ENCODE measurements at places on chromosomes 2 and 18.

- DNase-seq, result peak; percentile 97
Observed at GRCh38 chr2:171922230-171923022, at the start of gene HAT1. TSS of gene HAT1 (plus strand) at chr2:171922461. CDS start at chr2:171922501, 40 bp downstream.

GRCh38 chr18:23003289-23003688 is 70.2 kb downstream of the RBBP8 start:
- no peak for DNase-seq

- no peak for DNase-seq
Observed at GRCh38 chr2:129913695-129914495, 65.6 kb upstream of the RAB6C start.

GRCh38 chr18:44079606-44080005 is 601.1 kb upstream of the SETBP1 start:
- no peak for DNase-seq

DNA sequence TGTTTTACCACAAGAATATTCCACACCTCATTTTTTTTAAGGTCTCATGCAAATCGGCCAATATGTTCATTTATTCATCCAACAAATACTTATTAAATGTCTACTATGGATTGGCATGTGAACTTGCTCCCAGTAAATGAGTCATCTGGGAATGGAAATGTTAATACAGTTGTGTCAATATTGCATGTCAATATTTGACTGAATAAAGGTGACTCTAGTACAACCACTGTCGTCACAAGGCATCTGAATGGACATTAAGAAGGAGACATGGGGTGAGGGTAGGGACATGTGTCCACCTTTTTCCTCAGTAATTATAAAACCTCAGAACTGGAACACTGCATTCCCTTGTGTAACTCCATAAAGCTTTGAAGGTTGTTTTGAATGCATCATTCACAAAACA is 365.4 kb downstream of the ADCYAP1 start:
- DNase-seq, result no peak

- DNase-seq, result no peak
Observed at GRCh38 chr2:205836477-205837221, 154.3 kb downstream of the NRP2 start.

DNA sequence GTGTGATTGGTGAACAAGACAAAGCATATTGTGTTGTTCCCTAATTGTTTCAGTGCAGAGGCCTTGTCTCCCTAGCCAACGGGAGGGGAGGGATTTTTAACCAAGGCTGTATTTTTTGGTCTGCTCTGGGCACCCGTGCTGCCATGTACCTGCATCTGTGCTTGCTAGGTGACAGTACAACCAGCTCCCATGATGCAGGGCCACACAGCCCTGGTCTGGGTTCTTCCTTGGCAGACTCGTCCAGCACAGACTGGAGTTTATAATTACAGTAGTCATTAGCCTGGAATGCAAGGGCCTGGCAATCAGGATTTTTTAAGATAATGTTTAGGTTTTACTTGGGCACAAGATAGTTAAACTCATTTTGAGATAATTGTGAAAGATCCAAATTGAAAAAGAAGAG is 36.4 kb downstream of the TCF7L1 start:
- no peak for DNase-seq

DNA sequence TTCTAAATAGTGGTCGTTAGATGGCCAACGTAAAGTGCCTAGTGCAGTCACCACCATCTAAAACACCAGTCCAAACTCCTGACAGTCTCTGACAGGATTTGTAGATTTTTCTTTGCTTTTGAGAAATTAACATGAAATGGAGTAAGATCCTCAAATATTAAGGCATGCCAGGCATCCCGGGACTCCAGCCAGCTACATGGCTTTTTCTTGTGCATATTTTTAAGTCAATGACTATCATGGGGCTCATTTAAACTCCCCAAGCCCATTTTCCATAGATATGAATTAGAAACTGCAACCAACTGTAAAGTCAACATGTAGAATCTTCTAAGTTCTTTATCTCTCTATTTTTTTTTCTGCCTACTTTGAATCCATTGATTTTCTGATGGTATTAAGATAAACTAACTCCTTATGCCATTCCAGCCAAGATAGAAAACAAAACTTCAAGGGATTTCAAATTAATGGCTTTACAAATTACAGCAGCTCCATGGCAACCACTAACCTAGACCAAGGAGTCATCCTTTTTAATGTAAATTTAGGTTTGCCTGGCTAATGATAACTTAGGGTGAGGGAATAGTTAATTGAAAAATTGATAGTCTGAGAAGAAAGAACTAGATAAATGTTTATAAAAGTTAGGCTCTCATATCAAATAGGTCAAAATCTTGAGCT is 764.1 kb upstream of the NXPH2 start:
- no peak for DNase-seq

DNA sequence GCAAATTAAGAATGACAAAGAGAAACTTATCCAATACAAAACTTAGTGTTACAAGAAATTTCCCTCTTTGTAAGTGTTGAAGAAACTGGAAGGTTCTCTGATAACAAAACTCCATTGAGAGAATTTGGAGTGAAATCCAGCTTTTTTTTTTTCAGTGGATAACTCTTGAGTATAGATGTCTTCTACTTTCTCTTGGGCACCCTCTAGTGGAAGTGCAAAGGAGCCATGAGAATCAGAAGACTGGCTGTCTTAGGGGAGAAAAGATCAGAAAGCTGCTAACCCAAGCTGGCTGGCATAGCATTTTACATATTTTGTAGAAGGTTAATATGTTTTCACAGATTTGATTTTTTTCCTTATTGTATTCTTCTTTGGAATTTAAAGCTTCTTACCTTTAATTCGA is 138.8 kb upstream of the SATB2 start:
- DNase-seq, result no peak

DNA sequence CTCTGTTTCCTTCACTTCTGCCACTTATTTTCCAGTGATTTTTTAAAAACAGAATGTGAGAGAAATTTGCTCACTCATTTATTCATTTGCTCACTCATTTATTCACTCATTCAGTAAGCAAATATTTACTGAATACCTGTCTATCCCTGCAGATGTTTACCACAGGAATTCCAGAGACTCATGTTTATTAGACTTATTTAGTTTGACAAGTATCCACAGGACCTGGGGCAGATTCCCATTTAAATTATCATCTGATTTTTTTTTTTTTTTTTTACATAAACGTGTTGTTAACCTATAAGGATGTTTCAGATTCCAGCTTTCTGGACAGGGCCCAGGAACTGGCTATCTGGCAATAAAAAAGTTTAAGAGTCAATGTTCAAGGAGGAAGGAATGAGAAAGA is 175.1 kb upstream of the ERBB4 start:
- no peak for DNase-seq

DNA sequence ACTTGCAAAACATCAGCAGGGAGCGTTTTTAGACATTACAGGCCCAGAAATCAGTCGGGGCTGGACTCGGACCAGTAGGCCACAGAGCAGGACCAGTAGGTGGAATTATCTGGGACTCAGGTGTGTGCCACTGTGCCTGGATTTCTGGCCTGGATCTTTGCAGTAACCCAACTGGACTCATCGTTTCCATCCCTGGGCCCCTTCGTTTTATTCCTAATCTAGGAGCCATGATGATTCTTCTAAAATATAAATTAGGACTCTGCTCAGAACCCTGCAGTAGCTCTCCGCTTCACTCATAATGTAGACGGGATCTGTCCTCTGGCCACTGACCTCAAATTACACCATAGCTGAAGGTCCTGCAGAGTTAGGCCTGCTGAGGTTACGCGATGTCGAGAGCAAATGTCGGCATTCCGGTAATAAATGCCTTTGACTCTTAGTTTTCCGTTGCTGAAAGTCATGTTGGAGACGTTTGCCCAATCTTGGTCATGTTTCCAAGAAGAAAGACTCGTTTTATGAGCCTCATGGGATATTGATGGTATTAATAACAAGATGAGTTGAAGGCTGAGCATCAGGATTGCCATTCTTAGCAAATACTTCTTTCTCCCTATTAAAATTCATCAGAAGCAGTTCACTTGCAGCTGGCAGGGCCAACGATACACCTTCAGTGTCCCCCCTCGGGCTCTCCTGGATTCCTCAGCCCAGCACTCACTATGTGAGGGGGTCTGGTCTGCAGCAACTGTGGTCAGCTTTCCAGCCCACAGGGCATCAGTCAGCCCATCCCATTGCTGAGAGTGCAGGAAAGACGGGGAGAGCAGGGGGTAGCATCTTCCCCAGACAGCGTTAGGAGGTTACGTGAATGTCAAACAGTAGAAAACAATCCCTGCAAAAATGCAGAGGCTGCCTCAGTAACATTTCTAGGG is 39.9 kb upstream of the KLF11 start:
- DNase-seq, result no peak

- DNase-seq, result no peak
Observed at GRCh38 chr2:102764083-102764482, 2.3 kb downstream of the TMEM182 start.

DNA sequence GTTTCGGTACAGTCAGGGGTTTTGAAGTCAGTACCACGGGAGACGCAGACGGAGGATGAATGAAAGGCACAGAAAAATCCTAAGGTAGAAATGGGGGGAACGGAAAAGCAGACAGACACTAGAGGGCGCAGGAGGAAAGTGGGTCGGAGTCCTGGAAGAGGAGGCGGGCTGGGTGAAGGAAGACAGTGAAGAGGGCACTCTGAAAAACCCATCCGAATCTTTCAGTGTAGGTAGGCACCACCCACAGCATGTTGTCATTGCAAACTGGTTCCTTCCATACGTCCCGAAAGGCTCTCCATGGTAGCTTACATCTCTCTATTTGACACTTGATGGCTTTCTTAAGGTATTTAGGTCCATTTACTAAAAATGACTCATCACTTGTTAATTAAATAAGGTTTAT is 18.5 kb upstream of the ZNF236 start:
- DNase-seq, result peak; percentile 81

- no peak for DNase-seq
Observed at GRCh38 chr2:212953170-212953920, 198.1 kb downstream of the IKZF2 start.

GRCh38 chr2:168993538-168993937 is 37.6 kb downstream of the ABCB11 start:
- DNase-seq, result no peak

DNA sequence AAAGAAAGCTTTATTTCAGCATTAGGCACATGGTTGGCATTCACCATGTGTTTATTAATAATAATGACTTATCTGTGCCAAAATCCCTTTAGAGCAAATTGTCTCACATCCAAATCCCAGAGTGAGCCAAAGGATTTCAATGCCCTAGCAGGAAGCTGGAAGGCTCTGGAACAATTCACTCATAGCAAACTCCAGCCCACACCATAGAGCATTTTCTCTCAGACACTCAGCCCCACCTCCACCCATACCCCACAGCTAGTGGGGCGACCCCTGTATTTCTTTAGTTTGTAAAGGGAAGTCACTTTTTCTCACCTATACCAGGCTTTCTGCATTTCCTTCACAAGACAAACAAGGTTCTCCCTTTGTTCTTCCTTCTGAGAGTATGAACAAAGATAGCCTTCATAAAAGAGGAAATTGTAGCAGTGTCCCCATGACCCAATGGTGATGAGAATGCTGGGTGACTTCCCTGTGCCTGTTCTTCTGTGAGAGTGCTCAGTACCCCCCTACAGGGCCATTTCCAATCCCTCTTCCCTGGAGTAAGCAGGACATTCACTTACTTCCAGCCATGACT is 100.1 kb upstream of the APCDD1 start:
- no peak for DNase-seq

DNA sequence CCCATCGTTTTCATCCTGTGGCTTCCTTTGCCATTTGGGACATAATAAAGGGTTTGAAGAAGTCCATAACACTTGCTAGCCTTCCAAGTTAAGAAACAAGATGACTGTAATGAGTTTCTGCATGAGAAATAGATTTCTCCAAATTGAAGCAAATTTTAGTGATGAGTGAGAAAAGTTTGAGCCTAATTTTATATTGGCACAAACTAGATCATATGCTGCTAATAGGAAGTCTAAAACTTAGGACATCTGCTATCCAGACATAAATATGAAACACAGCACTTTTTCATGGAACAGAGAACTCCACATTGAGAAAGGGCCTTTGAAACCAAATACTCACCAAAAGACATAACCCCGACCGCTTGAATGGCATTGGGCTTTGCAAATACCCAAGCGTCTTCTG is 39.8 kb downstream of the SLC38A11 start:
- DNase-seq, result no peak

GRCh38 chr2:71153585-71154224 is 23.3 kb downstream of the MPHOSPH10 start:
- no peak for DNase-seq

DNA sequence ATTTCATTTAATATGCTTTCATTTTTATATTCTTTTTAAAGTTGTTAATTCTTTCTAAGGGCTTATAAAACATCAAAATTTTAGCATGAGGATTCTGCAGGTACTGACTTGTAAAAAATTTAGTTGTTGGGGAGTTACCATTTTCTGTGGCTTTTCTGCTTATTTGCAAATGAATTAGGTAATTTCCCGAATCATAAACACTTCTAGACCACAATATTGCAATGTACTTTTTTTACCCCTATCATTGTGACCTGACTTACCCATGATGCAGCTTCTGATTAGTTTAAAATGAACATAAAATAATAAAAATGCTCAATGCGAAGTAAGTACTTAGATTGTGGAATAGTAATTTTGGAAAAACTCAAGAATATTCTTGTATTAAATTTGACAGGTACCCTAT is 11.4 kb downstream of the ARL6IP6 start:
- no peak for DNase-seq

- no peak for DNase-seq
Observed at GRCh38 chr2:194567661-194568017, 1089.4 kb upstream of the SLC39A10 start.

DNA sequence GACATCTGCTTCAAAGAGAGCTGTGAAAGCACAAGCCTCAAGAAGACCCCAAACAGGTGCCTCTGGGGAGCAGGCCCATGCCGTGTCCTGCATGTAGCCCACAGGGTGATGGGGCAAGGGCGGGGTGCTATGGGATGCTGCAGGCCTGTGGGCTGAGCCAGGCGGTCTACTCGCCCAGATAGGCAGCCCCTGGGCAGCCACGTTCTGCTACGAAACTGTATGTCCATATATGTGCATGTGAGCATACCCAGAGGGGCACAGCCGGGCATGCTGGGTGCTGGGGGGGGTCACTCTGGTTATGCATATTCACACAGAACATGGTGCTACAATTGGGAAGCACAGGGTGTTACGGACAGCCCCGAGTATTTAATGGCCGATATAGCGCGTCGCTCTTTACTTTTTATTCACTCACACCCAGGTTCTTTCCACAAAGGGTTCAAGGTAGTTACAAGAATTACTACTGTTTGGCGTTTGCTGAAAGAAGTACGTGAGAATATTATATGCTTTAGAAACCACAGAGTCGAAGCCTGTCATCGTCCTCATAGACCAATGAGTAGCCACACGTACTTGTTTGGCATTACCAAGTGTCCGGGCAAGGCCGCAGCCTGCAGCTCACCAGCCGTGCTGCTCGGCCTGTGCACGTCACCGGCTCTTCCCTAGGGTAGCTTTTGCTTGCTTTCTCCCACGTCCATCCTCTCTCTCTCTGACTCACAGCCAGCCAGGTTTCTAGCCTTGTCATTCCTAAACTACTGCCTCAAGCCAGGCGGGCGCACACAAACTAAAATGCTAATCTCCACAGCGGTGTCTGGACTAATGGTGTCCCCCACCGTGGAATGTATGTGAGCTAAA is 14.4 kb downstream of the MTERF4 start:
- DNase-seq, result no peak

All from CD4-positive, alpha-beta T cell treated with Interleukin-6 for 4 hours (primary cell).